ENCODE measurements at places on chromosomes 12 and 14.
A peak's percentile ranks its signal among the peaks of the same experiment; 100 is the strongest.

DNA sequence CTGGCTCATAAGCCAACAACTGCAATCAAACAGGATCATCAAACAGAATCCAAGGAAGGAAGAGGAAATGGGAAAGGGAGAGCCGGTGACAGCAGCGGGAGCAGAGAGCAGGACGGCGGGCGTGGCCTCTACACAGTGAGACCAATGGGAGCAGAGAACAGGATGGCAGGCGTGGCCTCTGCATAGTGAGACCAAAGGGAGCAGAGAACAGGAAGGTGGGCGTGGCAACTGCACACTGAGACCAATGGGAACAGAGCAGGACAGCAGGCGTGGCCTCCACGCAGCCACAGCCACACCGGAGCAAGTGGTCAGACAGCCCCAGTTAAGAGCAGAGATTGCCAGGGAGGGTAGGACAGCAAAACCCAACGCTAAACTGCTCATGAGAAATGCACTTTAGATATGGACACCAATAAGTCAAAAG is 16.4 kb downstream of the LRCOL1 start:
- DNase-seq: no peak

- DNase-seq: no peak
Observed at GRCh38 chr12:99260456-99260996, 387.0 kb upstream of the GARIN6 start.

GRCh38 chr12:41223600-41223999 is 35.5 kb downstream of the PDZRN4 start:
- no peak for DNase-seq

GRCh38 chr12:111227476-111228420 is 141.1 kb downstream of the PHETA1 start:
- no peak for DNase-seq

- DNase-seq: no peak
Observed at GRCh38 chr12:94716339-94716738, 66.0 kb upstream of the TMCC3 start.

- DNase-seq: peak; percentile 18
Observed at GRCh38 chr12:131097202-131098177, 143.8 kb downstream of the ADGRD1 start.

DNA sequence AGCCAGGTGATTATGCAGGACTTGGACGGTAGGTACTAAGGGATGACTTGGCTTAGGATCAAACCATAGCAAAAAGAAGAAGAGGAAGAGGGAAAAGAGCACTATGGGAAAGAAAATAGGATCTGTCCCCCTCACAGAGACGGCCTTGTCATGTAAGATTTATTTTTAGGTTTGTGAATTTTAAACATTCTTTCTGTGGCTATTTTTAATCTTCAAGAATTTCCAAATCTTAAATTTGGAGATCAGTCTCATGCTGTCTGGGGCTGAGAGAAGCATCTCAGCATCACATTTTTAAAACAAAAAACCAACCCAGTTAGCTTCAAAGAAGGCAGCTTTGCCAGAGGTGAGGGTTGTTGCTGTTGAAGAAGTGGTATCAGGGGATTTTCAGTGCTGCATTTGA is 52.6 kb upstream of the STRN3 start:
- no peak for DNase-seq

DNA sequence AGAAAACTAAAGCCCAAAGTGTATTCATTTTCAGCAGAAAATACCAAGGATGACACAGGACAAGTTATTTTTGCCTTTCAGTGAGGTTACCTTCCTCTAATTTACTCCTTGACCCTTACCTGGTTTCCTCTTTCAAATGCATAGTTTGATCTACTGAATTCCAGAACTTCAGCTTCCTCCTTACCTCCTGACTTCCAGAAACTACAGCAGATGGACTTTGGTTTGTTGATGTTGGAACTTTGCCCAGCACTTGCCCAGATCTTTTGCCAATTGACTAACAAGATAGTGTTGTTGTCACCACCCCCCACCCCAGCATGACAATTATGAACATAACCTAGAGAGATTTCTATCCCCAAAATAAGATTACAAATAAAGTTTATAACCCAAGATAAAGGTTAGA is 63.2 kb downstream of the NAV3 start:
- DNase-seq: peak; percentile 26

- DNase-seq: peak; percentile 71
Observed at GRCh38 chr14:65134651-65135579, 32.6 kb upstream of the MAX start.

DNA sequence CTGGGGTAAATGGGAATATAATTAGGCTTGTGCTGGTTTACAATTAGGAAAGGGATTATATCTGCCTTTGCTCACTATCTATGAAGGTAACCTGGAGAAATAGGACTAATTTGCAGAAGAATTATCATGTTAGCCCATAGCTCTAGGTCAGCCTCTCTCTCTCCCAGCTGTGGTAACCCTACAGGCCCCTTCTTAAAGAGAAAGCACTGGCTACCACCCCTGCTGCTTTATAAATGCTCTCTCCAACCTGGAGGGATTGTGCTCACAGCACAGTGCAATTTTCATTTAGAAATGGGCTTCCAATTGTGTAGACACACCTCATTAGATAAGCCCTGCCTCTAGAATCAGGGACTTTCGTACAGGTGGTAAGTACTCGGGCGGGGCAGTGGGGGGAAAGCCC is 22.7 kb upstream of the MGST1 start:
- peak; percentile 55 for DNase-seq

GRCh38 chr14:99296517-99296916 is 24.5 kb upstream of the BCL11B start:
- DNase-seq: no peak

DNA sequence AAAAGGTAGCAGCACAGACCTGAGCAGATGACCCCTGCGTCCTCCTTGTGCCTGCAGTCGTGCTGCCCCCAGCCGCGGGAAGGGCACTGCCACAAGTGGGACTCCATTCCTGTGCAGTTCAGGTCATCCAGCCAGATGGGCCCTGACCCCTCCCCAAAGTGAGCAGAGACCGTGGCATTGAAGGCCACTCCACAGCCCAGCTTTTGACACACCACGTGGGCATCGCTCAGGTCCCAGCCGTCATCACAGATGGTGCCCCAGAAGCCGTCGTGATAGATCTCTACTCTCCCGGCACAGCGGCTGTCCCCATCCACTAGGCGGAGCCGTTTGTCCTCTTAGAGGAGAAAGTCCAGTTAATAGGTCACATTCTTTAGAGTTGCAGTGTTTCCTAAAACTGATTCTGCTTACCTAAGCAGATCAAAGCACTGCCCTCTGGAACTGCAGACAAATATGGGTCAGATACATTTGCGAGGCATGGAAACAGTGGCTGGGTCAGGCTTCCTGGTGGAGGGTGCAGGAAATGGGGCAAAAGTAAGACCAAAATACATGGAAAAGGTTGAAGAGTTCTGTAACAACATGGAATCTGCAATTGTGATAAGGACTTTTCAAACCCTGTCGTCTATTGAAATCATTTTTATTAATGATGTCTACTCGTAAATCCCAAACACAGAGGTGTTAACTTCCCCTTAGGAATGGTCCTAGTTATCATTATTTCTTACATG is 69.4 kb downstream of the CD163L1 start:
- peak; percentile 5 for DNase-seq

DNA sequence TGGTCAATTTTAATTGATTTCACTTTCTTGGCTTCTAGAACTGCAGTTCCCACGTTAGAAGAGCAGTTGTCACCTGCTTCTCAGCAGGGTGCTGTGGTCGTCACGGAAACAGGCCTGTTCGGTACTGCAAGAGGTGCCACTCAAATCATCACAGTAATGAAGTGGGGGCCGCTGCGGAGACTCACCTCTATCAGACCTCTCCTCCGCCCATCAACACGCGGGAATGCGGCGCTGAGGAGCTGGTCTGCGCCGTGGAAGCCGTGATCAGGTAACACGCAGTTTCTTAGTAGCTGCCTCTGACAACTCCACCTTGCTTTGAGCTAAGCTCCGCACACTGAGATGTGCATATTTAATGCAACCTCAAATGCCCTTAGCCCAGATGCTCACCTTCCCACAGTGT is 107.2 kb downstream of the UNC79 start:
- no peak for DNase-seq

DNA sequence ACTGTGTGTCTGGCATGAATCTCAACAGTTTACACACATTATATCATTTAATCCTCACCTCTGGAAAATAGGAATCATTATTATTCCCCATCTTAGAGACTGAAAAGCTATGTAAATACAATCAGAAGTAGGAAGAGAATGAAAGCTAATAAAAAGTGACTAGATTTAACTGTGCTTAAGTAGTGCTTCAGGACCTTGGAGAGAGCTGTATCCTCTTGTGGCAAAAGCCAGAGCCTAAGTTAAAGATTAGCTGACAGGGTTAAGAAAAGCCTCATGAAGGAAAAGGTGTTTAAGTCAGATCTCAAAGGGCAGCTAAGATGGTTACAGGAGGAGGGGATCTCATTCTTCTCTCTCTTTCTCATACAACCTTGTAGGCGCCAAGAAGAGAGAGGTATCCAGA is 65.3 kb upstream of the TMEM233 start:
- no peak for DNase-seq

DNA sequence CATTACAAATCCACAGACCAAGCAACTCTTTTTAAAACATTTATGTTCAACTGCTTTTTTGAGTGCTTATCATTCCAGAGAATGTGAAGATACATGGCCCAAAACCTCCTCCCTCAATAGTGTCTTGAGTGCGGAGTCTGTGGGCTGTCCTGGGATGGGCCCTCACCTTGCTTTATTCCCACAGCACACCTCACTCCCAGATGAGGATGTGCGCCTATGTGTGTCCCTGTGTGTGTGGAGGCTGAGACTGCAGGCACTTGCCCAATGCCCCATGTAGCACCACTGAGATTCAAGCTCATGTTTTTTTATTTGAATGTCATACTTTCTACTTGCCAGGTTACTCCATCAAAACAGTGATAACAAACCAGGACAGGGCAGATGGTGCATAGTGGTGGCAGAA is 291.7 kb downstream of the CACNA1C start:
- no peak for DNase-seq

DNA sequence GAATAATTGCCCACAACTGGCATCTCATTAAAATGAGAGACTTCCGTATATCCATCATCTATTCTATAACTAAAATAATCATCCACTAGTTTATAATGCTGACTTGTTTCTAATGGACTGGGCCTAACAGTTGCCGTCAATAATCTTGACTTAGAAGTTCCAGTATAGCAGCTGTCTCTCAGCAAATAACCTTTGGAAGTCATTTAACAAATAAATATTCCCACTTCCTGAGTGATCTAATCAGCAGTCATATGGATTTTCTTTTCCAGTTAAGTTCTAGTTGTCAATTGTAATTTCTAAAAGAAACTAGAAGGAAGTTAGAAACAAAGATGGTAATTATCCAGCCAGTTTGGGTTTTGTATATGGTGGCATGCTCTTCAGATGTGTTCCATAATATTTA is 177.8 kb downstream of the GXYLT1 start:
- DNase-seq: no peak

DNA sequence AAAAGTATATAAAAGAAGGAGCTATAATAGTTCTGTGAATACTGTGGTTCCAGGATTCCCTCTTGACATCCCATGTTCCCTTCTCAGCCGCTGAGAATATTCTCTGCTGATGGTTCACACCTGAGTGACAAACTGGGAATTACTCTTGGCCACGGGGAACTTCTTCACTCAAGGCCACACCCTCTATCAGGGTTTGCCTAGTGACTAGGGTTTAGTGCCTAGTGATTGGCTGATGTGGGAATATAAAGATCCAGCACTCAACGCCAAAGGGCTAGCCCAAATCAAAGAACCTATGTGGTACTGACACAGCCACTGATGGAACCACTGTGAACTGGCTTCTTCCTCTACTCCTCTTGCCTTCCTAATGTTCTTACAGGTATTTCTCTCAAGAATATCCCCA is 248.4 kb downstream of the ASCL1 start:
- DNase-seq: no peak

GRCh38 chr12:70236990-70237389 is 6.2 kb upstream of the CNOT2 start:
- no peak for DNase-seq

- no peak for DNase-seq
Observed at GRCh38 chr12:102441077-102441596, 39.2 kb downstream of the IGF1 start.

DNA sequence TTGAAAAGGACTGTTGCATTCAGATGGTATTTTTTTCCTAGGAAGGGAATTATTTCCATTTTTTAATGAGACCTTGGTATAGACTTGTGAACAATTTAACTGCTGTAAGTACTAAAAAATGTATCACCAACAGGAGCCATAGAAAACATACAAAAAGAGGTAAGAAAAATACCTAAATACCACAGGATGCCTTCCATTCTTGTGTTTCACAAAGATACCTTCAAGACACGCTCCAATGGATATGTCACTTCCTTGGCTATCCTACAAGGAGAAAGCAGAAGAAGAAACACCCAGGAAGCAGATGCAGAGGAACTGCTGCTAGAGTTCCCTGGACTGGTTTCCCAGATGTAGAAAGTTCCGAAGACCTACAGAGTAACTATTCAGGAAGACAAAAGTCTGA is 54.2 kb downstream of the PTPN21 start:
- no peak for DNase-seq

GRCh38 chr12:6753772-6754356 is 923 bp upstream of the MLF2 start:
- no peak for DNase-seq

DNA sequence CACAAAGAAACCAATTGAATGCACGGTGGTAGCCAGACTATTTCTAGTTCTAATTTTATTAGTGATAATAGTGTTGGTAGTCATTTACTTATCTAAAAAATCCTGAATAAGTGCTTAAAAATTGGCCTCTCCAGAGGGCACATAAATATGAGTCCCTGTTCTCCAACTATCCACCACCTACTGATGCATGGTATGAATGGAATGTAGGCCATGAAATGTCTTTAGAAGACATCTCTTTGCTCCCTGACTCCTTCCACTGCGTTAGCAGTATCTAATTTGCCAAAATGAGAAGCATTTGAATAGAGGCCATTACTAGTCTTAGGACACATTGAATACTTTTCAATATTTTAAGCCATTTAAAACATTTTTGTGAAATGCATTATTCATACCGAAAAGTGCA is 261.7 kb downstream of the LRFN5 start:
- DNase-seq: no peak

GRCh38 chr14:31530136-31530535 is 31.1 kb upstream of the NUBPL start:
- DNase-seq: no peak

GRCh38 chr14:67079846-67080245 is 109.4 kb upstream of the GARIN2 start:
- DNase-seq: no peak

GRCh38 chr12:128421375-128421774 is 154.4 kb downstream of the TMEM132C start:
- no peak for DNase-seq

DNA sequence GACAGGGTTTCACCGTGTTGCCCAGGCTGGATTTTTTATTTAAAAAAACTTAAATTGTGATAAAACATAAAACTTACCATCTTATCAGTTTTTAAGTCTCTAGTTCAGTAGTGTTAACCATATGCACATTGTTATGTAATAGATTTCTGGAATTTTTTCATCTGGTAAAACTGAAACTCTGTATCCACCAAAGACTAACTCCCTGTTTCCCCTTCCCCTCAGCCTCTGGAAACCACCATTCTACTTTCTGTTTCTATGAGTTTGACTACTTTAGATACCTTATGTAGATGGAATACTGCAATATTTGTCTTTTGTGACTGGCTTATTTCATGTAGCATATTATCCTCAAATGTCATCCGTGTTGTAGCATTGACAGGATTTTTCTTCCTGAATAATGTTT is 12.8 kb upstream of the PLEKHG3 start:
- DNase-seq: no peak

Measured in NCI-H1105 treated with DMSO at 0.1 percent for 48 hours (cell line).